ENCODE measurements at places on chromosomes 4 and X. TPM values are rescaled to one million over a fixed set of nuclear protein-coding genes. Genes with fewer than 3 reads are reported as not detected.

The NHS gene
- 8.1 TPM for total RNA-seq

The FANCB gene
- total RNA-seq = 2.8 TPM

The ABCG2 gene
- total RNA-seq = 0.34 TPM

The ALAS2 gene
- not detected for total RNA-seq

The FHIP1A gene
- 4.1 TPM for total RNA-seq

The NEIL3 gene
- 0.91 TPM for total RNA-seq

DNA sequence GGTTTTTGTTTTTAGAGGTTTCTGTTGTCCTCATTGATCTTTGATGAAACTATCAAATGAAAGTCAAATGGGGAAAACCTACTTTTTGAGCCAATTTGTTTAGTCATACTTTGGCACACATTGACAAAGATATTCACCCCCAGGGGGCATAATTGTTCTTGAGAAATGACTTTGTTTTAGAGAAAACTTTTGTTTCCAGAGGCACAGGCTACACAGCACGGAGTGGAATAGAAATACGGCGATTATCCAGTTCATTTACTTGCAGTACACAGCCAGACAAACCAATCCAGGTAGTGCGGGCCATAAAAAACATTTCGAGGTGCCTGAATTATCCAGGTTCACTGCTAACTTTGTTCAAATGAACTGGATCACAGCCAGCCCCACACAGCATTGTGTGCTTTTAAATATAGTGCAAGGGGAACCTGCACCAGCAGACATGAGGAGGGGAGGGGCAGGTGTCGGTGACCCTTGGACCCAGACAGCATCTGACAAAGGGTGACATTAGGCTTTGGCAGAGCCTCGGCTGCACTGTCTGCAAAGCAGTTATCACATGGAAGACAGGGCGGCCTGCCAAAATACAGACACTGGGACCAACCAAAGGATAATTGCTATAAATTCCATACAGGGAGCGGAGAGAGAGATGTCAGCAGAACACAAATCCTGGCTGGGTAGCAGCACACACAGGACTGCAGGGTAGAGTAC is 179.6 kb upstream of the NOCT start:
- no peak overlapping the region for H3K4me3 ChIP-seq
- no peaks in the 10 kb centered on the region for H3K36me3 ChIP-seq
- DNase-seq = peak; percentile 18
- no peaks in the 10 kb centered on the region for H3K4me1 ChIP-seq

DNA sequence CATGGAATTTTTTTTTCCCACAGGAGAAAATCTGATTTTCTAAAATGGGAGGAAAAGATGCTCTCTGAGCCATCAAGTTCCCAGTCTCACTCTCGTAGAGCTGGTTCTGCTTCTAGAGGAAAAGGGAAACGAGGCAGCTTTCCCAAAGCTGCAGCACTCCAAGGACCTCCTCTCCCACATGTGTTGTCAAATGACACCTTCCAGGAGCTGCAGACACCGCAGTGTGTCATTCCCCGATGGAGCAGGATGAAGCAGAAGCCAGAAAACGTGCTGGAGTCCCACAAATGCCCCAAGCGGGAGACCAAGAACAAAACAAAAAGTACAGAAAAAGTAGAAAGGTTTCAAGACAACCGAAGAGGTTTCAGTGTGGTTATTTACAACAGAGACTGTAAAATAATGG is 348.1 kb downstream of the ARHGAP10 start:
- no peak overlapping the region for H3K27ac ChIP-seq
- H3K4me1 ChIP-seq = no peaks in the 10 kb centered on the region
- no peak for DNase-seq
- peaks cover 6% of the 10 kb centered on the region for H3K36me3 ChIP-seq
- no peaks in the 10 kb centered on the region for H3K27me3 ChIP-seq

GRCh38 chr4:56320293-56320692 is 67.0 kb downstream of the AASDH start:
- no peak overlapping the region for H3K27ac ChIP-seq
- no peaks in the 10 kb centered on the region for H3K36me3 ChIP-seq
- no peaks in the 10 kb centered on the region for H3K27me3 ChIP-seq
- no peak overlapping the region for H3K4me3 ChIP-seq
- DNase-seq = peak; percentile 57
- H3K4me1 ChIP-seq = no peaks in the 10 kb centered on the region

GRCh38 chr4:6901669-6902317 is 7.8 kb upstream of the TBC1D14 start:
- H3K4me3 ChIP-seq = no peak overlapping the region
- no peak for DNase-seq
- H3K36me3 ChIP-seq = no peaks in the 10 kb centered on the region
- no peak overlapping the region for H3K27ac ChIP-seq
- H3K27me3 ChIP-seq = no peaks in the 10 kb centered on the region

DNA sequence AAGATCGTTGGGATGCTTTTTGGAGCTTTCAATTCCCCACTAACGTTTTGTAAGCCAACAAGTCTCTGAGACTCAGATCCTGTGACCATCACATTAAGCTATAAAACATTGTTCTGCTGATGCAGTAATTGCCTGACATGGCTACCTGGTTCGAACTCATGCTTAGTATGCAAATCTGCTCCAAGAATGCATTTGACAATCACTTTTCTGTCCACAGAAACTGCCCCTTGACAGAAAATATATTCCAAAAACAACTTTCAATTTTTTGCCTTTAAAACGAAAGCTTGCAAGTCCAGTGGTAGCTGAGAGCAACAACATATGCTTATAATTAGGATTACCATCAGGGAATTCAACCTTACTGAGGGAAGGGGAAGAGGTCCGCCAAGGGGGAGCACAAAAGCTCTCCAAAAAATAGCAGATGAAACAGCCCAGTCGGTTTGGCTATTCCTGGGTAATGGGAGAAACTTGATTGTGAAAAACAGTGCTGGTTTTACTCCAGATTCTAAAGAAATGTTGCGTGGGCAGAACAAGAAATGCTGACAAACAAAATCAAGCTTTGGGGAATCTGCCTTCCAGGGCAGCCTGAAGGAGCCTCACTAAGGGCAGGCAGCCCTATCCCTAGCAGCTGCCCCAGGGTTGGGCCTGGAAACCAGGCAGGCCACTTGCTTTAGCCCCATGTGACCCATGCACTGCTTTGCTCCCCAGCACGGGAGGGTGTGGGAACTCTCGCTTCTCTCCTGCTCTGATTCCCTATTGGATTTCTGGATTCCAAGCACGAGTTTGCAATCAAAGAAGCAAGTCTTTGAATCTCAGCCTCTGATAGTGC is 160.7 kb upstream of the LDB2 start:
- DNase-seq = peak; percentile 15
- H3K27ac ChIP-seq = no peak overlapping the region
- H3K36me3 ChIP-seq = no peaks in the 10 kb centered on the region
- peaks cover 13% of the 10 kb centered on the region for H3K4me1 ChIP-seq
- H3K4me3 ChIP-seq = no peak overlapping the region
- H3K27me3 ChIP-seq = no peaks in the 10 kb centered on the region

DNA sequence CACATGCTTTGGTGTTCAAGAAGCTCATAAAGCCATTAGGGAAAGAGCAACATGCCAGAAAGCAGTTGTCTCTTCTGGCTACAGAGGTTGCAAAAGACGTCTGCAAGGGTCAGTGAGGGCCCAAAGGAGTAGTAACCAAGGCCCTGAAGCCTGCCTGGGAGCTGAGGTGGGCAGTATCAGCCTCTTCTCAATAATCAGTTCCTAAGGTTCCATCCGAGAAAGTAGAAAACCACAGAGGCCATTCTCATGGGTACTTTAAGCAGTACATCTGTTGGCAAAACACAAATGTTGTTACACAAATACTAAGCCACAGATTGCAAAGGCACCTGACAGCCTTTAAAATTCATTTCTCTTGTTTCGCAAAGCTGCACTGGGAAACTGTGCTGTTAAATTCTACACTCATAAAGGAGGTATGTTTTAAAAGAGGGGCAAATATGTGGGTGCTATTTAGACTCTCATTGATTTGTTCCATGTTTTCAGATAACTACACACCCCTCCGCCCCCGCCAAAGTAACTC is 37.7 kb downstream of the MECP2 start:
- peaks cover 8% of the 10 kb centered on the region for H3K4me1 ChIP-seq
- H3K36me3 ChIP-seq = no peaks in the 10 kb centered on the region
- no peak overlapping the region for H3K4me3 ChIP-seq
- H3K27ac ChIP-seq = no peak overlapping the region
- H3K27me3 ChIP-seq = no peaks in the 10 kb centered on the region

DNA sequence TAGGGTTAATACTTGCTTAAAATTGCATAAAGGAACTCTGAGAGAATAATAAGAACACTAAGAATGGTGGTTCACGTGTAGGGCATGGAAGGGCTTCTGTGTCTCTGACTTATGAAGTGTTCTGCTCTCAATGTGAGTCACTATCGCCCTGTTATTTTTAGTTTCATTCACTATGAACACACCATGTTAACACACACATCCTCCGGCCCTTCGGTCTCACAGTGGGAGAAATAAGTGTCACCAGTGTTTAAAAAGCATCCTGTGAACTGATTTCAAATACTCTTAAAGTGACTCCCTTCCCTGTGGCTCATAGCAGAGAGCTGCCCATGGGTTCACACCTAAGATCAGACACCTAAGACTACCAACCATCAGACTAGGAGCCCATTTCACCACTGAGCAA is 33.8 kb upstream of the FGFBP2 start:
- no peak overlapping the region for H3K4me3 ChIP-seq
- peaks cover 5% of the 10 kb centered on the region for H3K27me3 ChIP-seq
- peaks cover 2% of the 10 kb centered on the region for H3K4me1 ChIP-seq
- no peaks in the 10 kb centered on the region for H3K36me3 ChIP-seq
- no peak for DNase-seq

GRCh38 chrX:154396973-154397887 is 947 bp upstream of the RPL10 start:
- no peaks in the 10 kb centered on the region for H3K27me3 ChIP-seq
- DNase-seq = peak; percentile 25
- H3K4me1 ChIP-seq = peaks cover 4% of the 10 kb centered on the region

DNA sequence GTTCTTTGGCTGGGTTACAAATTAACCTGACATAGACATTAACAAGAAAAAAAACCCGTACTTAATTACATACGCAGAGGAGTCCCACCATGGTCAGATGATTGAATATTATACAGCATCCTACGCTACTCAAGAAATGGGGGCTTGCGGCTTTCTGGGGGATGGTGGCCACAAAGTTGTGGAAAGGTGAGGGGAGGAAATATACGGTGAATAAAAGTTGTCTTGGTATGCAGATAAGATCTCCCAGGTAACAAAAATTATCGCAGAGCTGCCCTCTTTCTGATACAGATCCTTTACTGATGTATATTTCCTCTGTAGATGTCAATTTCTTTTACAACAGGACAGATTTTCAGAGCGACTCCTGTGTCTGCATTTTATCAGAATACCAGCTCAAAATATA is 890 bp downstream of the DCAF16 start:
- peak overlapping the region; percentile 88 for H3K4me3 ChIP-seq
- peaks cover 18% of the 10 kb centered on the region for H3K4me1 ChIP-seq
- no peak for DNase-seq
- H3K27ac ChIP-seq = peak overlapping the region; percentile 95
- no peaks in the 10 kb centered on the region for H3K27me3 ChIP-seq
- H3K36me3 ChIP-seq = peaks cover 1% of the 10 kb centered on the region

DNA sequence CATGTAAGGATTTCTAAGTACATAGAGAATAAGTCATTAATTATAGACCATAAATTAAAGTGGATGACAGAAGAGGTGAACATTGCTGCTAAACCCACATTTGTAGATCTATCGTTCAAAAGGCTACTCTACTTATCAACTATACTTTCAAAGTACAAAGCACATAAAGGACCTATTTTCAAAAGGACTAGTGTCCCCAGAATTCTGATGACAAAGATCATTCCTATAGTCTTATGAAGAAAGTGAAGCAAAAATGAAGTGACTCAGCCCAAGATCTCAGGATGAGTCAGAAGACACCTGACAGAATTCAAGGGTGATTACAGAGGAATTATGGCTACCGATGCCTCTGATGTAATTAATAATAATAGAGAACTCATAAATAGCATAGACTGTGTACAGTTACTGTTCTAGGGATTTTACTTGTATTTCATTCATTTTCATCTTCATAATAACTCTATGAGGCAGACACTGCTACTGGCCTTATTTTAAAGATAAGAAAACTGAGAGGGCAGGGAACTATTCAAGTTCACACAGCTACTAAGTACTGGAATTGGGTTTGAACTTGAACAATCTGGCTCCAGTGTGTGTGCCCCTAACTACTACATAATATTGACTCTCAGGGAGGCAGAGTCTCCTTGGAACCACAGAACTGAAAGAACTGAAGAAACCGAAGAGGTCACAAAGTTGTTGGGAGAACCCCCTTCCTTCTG is 17.1 kb downstream of the USP46 start:
- H3K4me3 ChIP-seq = peak overlapping the region; percentile 18
- peak; percentile 65 for DNase-seq
- no peaks in the 10 kb centered on the region for H3K27me3 ChIP-seq
- no peaks in the 10 kb centered on the region for H3K36me3 ChIP-seq
- H3K4me1 ChIP-seq = peaks cover 27% of the 10 kb centered on the region

DNA sequence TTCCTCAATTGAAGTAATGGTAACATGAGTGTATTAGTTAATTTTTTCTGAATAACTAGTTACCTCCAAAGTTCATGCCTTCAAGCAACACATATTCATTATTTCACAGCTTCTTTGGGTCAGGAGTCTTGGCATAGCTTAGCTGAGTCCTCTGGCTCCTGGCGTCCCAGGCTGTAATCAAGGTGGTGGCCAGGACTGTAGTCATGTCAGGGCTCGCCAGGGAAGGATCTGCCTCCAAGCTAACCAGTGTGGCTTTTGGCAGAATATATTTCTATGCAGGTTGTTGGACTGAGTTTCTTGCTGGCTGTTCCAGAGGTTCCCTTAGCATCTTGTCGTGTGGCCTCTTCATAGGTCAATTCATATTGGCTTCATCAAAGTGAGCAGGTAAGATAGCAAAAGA is 10.0 kb upstream of the HS3ST1 start:
- DNase-seq = no peak
- H3K27ac ChIP-seq = no peak overlapping the region
- H3K4me3 ChIP-seq = no peak overlapping the region
- H3K36me3 ChIP-seq = no peaks in the 10 kb centered on the region

- H3K4me1 ChIP-seq = peaks cover 12% of the 10 kb centered on the region
- H3K27ac ChIP-seq = peak overlapping the region; percentile 26
- no peak overlapping the region for H3K4me3 ChIP-seq
- no peaks in the 10 kb centered on the region for H3K27me3 ChIP-seq
Observed at GRCh38 chr4:101977076-101977475, 186.5 kb downstream of the BANK1 start.

DNA sequence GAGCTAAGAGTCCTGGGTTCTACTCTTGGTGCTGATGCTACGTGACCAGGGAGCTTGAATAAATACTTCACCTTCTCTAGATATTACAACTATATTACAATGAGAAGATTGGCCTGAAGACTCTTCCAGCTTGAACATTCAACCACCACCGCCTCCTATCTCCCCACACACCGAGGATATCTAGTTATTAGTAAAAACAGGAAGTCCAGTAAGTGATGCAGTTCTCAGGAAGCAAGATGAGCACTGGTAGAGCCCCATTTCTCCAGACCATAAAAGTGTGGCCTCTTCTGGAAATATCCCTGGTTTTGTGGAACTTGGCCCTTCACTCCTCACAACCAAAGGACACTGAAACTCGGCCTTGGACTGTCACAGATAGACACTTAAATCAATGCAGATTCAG is 18.5 kb downstream of the PJA1 start:
- no peak overlapping the region for H3K4me3 ChIP-seq
- no peak for DNase-seq
- peaks cover 3% of the 10 kb centered on the region for H3K4me1 ChIP-seq
- no peak overlapping the region for H3K27ac ChIP-seq
- H3K27me3 ChIP-seq = no peaks in the 10 kb centered on the region
- H3K36me3 ChIP-seq = no peaks in the 10 kb centered on the region

GRCh38 chr4:42078184-42078801 is 74.2 kb downstream of the BEND4 start:
- DNase-seq = no peak
- no peak overlapping the region for H3K4me3 ChIP-seq
- no peak overlapping the region for H3K27ac ChIP-seq
- H3K36me3 ChIP-seq = peaks cover 10% of the 10 kb centered on the region
- H3K27me3 ChIP-seq = no peaks in the 10 kb centered on the region
- no peaks in the 10 kb centered on the region for H3K4me1 ChIP-seq
